ENCODE measurements at places on chromosomes 6 and 20.

- DNase-seq = no peak
- peak overlapping the region; percentile 9 for H3K4me3 ChIP-seq
- no peak overlapping the region for H3K27ac ChIP-seq
- H3K27me3 ChIP-seq = peaks cover 56% of the 10 kb centered on the region
Measured at GRCh38 chr20:43953919-43954592, 39.4 kb downstream of the TOX2 start.

DNA sequence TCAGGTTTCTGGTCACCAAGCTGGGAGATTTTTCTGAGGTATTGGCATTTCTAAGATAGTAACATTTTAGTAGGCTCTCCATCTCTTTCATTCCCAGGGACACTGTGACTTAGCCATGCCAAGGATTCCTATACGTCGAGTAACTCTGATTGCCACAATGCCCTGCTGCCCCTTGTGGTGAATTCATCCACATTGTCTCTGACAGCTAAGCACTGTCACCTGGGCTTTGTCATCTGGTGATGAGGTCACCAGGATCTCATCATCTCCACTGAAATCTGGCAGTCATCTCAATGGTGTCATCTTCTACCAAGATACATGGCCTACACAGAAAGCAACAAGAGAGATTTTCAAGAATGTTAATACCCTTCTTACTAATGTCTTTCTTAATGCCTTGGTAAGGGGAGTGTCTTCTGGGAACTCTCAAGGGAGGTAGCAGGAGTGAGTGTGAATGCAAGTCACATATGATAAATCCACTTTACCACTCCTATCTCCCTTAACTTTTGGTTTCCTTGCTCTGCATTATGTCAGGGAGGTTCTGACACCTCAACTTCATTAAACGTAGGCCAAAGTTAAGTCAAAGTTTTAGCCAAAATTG lies 246.7 kb downstream of the CD109 start:
- H3K4me3 ChIP-seq = no peak overlapping the region

DNA sequence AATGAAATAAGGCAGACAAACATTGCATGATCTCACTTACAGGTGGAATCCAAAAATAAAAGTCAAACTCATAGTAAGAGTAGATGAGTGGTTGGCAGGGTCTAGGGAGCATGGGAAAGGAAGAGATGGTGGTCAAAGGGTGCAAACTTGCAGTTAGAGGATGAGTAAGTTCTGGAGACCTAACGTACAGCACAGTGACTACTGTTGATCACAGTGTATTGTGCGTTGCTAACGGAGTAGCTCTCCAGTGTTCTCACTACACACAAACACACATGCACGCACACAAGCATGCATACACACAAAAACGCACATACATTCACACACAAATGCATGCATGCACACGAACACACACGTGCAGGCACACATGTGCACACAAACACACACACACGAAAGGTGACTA lies 54.9 kb downstream of the LY86 start:
- H3K27ac ChIP-seq = peak overlapping the region; percentile 43
- H3K4me3 ChIP-seq = no peak overlapping the region
- no peak for DNase-seq

DNA sequence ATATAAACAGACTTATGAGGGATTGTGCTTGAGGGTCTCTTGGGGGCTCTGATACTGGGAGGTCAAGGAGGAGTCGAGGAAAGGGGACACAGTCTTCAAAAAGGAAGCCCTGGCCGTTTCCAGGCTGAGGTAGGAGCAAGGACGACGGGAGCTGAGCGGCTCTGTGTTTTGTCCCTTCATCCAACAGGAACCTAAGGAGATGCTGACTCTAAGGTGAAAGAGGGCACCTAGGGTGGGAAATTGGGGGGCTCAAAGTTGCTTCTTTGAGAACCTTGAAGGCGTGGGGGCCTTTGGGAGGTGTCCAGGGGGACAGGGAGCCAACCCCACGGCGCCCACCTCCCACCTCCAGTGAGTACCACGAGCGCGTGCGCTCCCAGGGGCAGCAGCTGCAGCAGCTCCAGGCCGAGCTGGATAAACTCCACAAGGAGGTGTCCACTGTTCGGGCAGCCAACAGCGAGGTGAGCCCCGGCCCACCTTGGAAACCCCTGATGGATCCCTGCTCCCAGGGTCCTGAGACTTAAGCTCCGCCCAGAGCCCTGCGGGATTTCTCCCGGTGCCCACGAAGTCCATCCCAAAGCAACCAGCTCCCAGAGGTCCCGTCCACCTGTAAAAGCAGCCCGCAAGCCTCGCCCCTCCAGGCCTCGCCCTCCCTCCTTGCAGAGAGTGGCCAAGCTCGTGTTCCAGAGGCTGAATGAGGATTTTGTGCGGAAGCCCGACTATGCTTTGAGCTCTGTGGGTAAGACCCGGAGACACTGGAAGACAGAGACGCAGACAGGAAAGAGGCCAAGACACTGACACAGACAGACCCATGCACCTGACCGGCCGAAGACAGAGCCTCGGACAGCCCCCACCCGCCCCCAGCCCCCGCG lies 2.9 kb downstream of the SPAG4 start:
- peaks cover 2% of the 10 kb centered on the region for H3K36me3 ChIP-seq
- peak overlapping the region; percentile 87 for H3K27ac ChIP-seq
- no peaks in the 10 kb centered on the region for H3K27me3 ChIP-seq
- DNase-seq = peak; percentile 50

DNA sequence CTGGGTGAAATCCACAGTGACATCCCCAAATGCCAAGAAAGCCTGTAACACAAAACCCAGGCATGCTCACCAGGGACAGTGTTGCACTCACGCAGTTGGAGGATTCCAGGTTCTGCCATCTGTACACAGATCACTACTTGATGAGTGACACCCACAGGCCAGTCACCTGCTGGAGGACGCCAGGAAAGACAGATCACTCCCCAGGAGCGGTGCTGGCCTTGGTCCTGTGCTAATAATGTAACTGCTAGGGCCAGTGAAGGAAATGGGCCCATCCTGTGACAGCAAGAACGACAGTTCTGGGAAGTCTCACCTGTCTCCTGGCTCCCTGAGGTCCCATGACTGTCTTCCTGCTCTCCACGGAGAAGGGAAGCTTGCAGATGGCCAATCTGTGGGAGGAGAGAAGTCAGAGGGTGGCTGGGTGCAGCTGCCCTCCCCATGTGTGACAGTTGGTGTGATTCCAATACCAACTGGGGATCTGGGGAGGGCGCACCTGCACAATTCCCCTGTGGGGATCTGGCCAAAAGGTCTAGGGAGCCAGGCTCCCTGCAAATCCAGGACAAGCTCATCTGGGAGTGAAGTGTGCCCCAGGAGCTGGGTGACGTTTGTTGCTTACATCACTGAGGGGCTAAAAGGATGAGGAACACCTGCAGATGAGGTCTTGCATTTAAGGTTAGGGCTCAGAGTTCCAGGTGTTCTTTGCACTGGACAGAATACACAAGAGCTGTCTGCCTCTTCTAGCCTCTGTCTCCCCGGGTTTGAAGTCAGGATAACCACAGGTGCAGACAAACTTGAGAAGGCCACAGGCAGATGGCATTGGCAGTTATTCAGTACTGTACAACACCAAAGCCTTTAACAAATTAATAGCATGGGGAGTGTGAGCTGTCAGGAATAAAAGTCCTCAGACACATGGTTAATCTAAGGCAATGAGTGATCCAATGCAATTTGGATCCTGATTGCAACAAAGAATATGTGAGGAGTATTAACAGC lies 10.3 kb downstream of the ZNF337 start:
- no peaks in the 10 kb centered on the region for H3K27me3 ChIP-seq
- no peak overlapping the region for H3K4me3 ChIP-seq
- H3K4me1 ChIP-seq = peaks cover 15% of the 10 kb centered on the region
- peaks cover 36% of the 10 kb centered on the region for H3K36me3 ChIP-seq
- DNase-seq = no peak
